ENCODE measurements at places on chromosomes 3 and 15.

DNA sequence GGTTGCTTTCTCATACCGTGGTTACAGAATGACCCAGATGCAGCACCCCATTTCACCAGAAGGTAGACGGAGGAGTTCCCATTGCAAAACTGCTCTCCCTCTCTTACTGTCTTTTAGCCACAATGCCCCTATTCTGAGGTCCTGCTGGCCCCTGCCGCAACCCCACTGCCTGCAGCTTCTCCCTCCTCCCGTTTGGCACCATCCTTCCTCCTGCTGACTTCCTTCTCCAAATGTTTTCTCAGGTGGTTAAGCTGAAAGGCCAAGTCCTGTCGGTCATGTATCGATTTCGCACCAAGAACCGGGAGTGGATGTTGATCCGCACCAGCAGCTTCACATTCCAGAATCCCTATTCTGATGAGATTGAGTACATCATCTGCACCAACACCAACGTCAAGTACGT lies 132.3 kb upstream of the ABHD17C start:
- no peak for DNase-seq

GRCh38 chr3:193853511-193854219 lies 260.7 kb downstream of the OPA1 start:
- no peak for DNase-seq

DNA sequence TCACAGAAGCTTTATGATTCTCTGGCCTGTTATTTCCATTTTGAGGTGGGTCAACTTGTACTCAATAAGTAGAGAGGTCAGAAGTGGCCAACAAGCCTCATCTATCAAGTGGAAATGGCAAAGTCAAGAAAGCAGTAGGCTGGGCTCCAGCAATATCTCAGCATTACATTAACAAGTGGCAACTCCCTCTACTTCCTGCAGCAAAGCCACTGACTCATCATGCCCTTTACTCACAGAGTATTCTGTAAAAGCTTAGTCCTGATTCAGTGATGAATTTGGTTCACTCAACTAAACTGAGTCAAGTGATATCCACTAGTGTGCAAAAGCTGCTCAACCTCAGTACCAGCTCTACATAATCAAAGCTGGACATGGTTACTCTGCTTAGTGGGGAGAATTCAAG lies 954.6 kb downstream of the EPHA3 start:
- no peak for DNase-seq

- no peak for DNase-seq
Observed at GRCh38 chr3:187978433-187979011, 175.4 kb upstream of the LPP start.

- peak; percentile 24 for DNase-seq
Observed at GRCh38 chr3:50674349-50675178, at the start of gene DOCK3. TSS of gene DOCK3 (plus strand) at chr3:50674927. CDS start at chr3:50675264, 337 bp downstream.

GRCh38 chr15:73744293-73744692 lies 8.9 kb downstream of the INSYN1 start:
- DNase-seq: no peak

GRCh38 chr15:66216806-66217205 lies 36.7 kb downstream of the MEGF11 start:
- DNase-seq: no peak

DNA sequence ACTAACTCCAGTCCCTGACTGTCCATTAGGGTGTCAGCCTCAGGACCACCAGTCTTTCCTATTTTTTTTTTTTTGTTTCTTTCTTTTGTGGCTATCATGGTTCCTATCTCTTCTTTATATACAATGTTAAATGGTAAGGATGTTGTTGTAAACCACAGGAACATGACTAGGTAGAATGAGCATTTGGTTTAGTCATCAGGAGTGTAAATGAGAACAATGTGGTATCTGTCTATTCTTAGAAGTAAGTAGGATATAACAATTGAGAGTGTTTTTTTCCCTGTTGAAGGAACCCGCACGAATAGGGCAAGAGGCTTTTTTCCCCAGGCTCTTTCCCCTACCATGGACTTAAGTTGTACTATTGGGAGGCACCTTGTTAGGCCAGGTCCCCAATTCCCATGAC lies 880.3 kb upstream of the GBE1 start:
- no peak for DNase-seq

GRCh38 chr3:155130001-155130400 lies 49.9 kb downstream of the MME start:
- DNase-seq: no peak

GRCh38 chr3:177826253-177826652 lies 629.0 kb upstream of the TBL1XR1 start:
- no peak for DNase-seq

GRCh38 chr15:71114887-71115566 lies at the start of gene THSD4:
TSS of gene THSD4 (plus strand) at chr15:71115471.
- DNase-seq: no peak

DNA sequence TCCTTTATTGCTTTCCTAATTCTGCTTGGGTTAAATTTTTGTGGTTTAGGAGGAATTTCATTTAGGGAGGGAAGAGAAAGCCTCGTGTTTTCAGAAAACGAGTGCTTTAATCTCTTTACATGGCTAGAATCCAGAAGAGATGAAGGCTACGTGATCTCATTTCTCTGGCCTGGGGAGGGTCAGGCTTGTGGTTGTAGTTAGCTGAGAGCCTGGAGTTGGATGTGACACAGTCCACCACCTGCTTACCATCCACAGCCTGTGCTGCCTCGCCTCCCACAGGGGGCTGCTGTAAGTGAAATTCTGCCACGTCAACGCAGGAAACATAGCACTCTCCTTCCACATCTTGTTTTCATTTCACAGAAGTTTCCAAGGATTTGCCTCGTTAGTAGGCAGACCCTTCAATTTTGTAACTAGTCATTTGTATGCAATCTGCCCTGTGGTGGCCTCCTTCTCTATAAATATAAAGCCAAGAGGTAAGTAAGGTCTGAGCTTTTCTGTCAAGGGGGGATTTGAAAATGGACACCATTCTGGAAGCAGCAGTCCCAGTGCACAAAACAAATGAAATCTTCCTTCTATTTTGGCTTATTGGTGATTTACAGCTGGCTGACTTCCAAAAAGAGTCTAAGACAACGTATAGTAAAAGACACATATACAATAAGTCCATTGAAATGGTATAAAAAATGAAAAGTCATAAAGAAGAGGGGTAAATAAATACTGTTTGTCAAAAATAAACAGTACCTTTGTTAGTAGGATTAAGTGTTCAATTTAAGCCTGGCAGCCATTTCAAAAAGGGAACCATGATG lies 3.4 kb downstream of the GXYLT2 start:
- no peak for DNase-seq

DNA sequence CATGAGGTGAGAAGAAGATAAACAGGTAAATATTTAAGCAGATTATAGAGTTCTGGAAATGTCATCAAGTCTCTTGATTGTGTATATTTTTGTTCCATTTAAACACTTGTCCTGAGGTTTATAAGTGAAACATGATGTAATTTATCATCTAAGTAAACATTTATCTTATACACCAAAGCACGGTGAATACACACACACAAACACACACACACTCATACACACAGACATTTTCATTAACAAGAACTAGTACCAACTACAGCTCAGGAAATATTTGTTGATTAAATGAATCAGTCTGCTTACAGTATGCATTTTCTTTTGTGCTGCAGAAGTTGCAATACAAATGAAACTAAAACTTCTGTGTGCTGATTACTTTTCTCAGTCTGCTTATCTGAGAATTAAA lies 357.3 kb downstream of the ZBTB20 start:
- DNase-seq: no peak

GRCh38 chr3:134163096-134163495 lies 87.6 kb downstream of the RYK start:
- no peak for DNase-seq

DNA sequence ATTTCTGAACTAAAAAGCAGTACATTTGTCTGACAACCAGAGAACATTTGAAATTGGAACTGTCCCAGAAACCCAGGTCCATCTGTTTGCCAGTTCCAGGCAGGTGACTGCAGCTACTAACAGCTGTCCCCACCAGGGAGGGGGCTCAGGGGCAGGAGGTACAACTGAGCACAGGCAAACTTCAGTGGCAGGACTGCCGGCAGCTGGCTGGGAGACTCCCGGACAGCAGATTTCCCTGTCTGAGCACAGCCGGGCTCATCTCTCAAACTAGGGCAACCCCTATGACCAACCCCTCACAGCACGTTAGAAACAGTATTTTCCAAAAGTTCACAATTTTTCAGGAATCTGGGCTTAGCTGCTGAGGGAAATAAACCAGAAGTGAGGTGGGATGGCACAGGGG lies 88.8 kb downstream of the MEGF11 start:
- no peak for DNase-seq

DNA sequence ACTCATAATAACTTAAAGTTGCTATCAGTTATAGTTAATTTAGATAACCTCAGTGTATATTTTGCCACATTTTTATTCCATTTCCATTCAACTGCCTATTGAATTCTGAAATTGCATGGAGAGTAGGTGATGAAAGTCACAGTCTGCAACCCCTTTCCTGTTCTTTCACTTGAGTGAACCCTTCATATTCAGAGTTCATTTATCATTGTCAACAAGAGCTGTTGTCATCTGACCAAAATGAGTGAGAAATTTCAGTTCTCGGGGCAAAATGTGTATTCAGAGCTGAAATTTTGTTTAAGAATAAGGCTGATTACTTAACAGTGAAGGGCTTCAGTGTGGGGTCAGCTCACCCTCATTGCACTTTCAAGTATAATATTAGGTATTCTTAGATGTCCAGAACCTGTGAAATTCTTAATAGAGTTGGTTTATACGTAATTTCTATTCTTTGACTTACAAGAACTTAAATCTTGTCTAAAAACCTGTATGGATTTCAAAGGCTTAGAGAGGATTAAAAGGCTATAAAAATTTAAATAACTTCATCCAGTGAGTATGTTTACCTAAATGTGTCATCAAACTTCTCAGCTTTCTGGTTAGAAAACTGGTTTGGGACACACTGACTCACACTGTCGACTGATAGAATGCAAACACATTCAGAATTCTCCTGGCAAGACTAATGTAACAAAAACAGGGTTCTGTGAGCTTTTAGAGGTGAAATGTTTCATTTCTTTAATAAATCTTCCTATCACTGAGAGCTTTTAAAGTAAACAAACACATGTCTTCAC lies 92.2 kb downstream of the CMSS1 start:
- DNase-seq: no peak

GRCh38 chr3:40511031-40511718 lies 5.3 kb downstream of the ZNF620 start:
- no peak for DNase-seq

GRCh38 chr15:40011303-40011702 lies 27.7 kb downstream of the SRP14 start:
- DNase-seq: no peak

DNA sequence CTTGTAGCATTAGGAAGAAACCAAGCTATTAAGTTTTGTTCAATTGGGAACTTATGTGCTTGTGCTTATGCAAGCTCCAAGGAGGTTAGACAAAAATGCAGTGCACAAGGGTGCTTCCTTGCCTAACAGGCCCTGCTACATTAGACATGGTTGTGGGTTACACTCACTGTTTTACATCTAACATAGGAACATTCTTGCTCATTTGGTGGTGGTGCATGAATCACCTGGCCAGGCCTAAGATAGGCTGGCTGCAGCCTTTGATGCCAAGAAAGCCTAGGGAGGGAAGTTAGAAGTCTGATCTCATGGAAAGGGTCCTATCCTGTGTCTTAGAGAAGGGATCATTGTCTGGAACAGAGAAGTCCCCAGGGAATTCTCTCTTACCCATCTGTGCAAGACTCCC lies 43.5 kb downstream of the CA12 start:
- no peak for DNase-seq

GRCh38 chr3:20060974-20061685 lies 20.9 kb downstream of the KAT2B start:
- DNase-seq: no peak

DNA sequence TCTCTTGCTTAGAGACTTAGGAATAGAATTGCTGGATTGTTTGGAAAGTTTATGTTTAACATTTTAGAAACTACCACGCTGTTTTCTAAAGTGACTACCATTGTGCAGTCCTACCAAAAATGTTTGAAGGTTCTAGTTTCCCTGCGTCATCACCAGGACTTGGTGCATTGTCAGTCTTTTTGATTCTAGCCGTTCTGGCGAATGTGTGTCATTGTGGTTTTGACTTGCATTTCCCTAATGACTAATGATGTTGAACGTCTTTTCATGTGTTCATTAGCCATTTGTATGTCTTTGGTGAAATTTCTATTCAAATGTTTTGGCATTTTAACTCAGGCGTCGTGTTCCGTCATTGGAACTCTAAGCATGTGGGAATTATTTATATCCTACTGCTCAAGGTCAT lies 58.0 kb downstream of the CHD2 start:
- DNase-seq: peak; percentile 18

DNA sequence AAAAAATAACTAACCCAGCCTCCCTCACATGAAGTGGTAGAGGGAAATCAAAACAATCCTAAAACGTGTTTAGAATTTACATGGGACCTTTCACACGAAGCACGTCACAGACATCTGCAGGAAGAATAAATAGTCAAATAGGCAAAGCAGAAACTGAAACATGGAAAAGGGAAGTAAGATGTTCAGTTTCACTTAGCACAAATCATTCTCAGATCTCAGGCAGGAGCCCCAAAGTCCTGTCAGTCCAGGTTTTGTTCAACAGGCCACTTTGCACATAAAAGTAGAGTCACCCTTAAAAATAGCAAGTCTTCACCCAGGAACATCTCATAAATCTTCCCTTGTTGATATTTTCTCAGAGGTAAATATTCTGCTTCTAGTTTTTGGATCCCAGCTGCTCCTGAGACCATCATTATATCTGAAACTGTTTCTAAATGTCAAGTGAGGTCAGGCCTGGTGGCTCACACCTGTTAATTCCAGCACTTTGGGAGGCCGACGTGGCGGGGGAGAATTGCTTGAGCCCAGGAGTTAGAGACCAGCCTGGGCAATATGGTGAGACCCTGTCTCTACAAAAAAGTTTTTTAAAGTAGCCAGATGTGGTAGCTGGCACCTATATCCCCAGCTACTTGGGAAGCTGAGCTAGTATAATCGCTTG lies 1.9 kb downstream of the RUBCN start:
- DNase-seq: no peak

GRCh38 chr3:52006017-52006819 lies 10.5 kb upstream of the RPL29 start:
- DNase-seq: no peak

DNA sequence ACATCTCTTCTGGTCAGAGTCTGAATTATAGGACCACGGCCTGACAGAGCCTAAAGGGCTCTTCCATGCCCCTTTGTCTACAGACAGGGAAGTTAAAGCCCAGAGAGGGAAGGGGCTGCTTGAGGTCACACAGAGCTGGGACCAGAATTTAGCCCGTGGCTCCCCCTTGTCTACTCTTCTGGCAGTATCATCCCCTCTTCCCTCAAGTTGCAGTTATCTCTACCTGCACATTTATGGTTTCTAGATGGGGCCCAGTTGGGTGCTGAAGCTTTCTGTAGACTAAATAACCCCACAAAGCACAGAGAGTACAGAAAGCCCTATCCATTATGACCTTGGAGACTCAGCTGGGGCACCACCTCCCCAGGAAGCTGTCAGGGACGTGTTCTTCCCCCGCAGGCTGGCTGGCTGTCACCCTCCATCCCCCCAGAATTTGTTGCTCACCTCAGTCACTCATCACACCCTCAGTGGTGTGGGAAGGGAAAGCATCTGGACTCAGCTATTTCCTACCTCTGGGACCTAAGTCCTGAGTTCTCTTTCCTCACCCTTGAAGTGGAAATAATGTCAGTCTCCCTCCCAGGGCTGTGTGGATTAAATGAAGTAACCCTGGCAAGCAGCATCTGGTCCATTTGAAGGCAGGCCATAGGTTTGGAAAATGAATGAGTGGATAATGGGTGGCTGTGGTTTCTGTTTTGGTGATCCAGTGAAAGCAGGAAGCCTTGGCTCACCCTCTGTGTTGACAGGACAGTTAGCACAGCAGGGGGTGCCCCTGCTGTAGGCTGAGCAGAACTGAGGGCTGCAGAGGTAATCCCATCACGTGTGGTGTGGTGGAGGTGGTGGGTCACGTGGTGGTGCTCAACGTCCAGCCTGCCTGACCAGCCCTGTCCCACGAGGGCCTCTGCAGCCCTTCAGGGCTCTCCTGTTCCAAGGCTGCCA lies 16.3 kb downstream of the ACOX2 start:
- DNase-seq: no peak

Data from stimulated activated CD8-positive, alpha-beta memory T cell treated with anti-CD3 and anti-CD28 coated beads, Interleukin-2, amount 100 ng/mL, for 1 hour (primary cell).